ENCODE measurements at places on chromosomes 13 and 19.

DNA sequence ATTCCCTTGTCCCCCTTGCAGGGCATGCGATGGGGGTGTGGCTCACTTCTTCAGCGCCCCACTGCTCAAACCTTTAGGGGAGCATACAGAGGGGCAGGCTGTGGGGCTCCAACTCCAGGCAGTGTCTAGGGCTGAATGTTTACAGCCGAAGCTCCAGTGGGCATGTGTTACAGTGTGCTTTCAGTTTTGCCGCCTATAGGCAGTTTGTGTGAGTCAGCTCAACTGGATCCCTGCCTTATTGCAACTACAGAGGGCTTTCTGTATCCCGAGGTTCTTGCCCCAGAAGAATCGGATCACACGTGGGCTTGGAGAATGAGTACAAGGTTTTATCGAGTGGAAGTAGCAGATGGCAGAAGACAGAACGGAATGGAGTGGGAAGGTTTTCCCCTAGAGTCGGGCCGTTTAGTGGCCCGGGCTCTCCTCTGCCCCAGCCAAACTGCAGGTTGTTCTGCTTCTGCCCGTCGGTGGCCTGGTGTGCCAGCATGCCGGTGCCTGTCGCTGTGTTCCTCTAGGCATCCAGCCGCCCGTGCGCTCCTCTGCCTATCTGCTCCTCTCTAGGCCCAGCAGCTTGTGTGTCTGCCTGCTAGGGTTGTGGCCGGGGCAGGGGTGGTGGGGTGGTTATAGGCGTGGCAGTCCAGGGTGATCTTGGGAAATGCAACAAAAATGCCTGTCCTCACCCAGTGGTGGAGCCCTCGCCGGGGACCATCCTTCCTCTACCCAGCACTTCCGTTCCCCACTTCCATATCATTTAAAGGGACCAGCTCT lies 435.9 kb upstream of the SGCG start:
- no peak for DNase-seq

DNA sequence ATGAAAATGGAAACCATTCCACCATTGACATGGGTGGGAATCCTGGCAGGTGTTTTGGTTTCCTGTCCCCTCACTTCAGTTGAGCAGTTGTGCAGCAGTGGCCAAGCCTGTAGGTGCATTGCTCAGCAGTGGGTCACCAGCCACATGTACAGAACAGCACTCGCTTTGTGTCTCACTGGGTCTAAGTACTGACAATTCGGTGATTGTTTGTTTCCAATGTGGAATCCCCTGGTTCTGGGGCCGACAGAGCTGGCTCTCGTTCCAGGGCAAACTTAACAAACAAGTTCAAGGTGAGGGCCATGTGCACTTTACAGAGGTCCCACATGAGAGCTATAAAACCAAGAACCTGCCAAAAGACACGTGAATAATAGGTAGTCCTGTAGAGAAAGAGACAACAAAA lies 54.1 kb upstream of the SPATA13 start:
- DNase-seq: no peak

- DNase-seq: no peak
Measured at GRCh38 chr19:10339380-10339960, at the start of gene ICAM3. TSS of gene ICAM3 (minus strand) at chr19:10339624. CDS start at chr19:10339614, 10 bp downstream.

DNA sequence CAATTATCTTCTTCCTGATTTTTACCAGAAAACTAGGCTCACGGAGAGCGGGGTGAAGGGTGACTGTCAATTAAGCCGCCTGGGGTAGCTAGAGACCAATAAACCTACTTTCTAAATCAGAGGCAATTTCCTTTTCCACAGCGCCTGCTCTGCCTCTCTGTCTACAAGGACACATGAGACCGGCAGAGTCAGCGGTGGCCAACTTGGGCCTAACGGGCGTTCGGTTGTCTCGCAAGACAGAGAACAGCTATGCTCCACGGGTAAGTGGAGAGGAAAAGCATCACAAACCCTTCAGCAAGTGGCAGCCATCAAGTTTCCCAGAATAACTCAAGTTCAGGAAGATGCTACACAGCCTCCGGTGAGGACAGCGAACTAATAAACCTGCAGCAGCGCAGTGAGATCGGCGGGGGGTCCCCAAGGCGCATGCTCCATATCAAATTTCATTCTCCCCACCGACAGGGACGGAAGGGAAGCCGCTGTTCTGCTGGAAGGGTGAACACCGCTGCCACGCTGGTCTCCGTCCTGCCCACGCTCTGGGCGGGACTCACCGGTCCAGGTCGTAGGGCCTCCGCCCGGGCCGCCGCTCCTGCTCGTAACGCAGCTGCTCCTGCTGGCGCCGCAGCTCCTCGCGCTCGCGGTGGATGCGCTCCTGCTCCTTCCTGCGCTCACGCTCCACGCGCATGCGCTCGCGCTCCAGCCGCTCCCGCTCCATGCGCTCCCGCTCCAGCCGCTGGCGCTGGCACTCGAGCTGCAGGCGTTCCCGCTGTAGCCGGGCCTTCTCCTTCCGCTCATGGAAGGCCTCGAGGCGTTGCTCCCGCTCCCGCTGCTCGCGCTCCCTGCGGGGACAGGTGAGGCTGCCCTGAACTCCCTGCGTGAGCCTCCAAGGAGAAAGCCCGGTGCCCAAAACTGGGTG lies 25.8 kb upstream of the TINCR start:
- DNase-seq: no peak

DNA sequence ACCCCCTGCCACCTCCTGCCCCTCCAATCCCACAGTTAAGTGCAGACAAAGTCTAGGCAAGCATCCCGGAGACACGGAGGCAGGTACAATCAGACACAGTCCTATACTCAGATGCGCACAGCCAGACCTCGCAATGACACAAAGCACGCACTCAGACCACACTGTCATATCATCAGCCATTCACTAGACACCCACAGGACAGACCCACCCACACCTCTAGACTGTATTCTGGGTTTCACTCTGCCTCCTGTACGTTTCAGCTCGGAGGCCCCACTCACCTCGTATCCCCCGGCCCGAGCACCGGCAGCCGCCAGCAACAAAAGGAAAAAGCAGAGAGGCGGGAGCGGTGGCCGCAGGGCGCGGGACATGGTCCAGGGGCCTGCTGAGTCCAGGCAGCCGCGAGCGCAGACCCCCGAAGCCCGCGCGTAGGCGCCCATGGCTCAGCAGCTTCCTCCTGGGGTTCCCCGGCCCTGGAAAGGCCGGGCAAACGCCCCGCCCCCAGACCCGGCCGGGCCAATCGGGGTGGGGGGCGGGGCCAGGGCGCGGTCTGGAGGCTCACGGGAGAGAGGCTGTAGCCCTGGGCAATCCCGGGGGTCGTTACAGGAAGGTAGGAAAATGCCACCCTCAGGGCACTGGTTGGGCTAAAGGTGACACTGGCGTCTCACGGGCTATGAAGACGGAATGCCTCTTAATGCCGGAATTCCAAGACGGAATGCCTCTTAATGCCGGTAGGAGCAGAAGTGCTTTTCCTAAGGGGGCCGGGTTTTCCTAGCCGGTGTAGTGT lies at the start of the genes MAN2B1 and WDR83:
Gene MAN2B1, minus strand, starts transcription at position 478 of the 784 bp plus-strand sequence. Its CDS starts 41 bp downstream, at position 437.
Gene WDR83, plus strand, starts transcription at position 543 of the 784 bp plus-strand sequence. CDS start 2,984 bp downstream, outside the sequence.
- no peak for DNase-seq

DNA sequence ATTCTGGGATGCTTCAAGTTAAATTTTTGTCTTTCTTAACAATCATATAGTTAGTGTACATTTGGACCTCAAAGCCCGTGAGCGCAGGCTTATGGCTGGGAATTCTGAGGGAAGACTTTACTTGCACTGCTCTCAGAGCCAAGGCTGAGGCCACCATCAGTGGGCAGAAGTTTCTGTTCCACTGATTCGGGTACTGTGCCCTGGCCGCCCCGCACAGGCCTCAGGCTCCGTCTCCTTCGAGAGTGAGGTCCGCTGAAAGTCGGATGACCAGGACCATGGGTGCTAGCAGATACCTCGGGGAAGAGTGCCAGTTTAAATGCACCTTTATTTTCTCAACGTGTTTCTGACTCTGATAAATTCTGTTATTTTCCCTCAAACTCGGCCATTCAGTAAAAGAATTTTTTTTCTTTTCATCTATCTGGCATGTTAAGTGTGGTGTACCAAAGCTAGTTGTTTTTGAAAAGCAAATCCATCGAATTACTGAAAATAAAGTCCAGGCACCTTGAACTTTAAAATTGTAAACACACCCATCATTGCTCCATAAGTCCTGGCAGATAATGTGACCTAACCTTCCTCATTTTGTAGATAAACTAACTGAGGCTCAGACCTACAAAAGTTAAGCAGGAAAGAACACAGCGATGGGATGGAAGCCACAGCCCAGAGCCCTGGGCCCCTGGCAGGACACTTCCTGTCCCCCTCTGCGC lies 126.7 kb downstream of the SOX1 start:
- no peak for DNase-seq

GRCh38 chr13:74203576-74203975 lies 69.4 kb upstream of the KLF12 start:
- DNase-seq: no peak

- DNase-seq: no peak
Measured at GRCh38 chr13:79530270-79530669, 49.3 kb downstream of the NDFIP2 start.

DNA sequence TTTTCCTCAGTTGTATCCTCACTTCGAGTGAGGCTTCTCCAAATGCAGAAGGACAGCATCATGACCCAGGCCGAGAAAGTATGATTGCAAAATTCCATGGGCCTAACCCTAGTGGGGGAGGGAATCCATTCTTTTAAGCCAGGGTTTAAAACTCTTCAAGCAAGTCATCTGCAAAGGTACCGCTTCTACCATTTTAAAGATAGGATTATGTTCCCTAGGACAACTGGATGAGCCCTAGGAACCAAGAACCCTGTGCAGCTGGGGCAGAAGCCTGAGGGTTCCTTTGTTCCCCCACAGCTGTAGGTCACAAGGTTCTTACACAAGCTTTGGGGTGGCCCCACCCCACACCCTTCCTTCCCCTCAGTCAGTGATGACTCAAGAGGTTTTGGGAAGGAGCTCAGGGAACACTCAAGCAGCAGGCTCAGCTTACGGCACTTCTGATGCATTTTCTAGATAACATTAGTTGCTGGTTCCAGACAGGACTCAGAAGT lies 13.5 kb downstream of the ARL11 start:
- no peak for DNase-seq

DNA sequence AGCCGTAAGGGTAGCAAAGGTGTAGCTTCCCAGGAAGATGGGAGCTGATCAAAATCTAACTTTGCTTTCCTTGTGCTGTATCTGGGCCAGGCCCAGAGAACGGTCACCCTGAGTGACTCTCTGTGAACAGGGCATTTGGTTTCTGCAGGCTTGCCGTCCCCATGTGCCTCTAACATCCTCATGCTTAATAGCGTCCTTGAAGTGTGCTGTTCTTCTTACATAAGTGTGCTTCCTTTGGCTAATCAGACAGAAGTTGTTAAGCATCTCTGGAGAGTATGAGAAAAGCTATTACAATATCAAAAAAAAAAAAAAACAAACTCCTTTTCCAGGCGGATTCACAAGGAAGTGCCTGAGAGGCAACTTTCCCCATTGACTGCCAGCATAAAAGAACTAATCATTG lies 503.7 kb downstream of the DIAPH3 start:
- DNase-seq: no peak

- no peak for DNase-seq
Measured at GRCh38 chr13:108313382-108313781, 43.9 kb downstream of the TNFSF13B start.

GRCh38 chr19:4278419-4279266 lies at the start of gene SHD:
TSS of gene SHD (plus strand) at chr19:4279266. CDS start at chr19:4280064, 798 bp downstream.
- no peak for DNase-seq

DNA sequence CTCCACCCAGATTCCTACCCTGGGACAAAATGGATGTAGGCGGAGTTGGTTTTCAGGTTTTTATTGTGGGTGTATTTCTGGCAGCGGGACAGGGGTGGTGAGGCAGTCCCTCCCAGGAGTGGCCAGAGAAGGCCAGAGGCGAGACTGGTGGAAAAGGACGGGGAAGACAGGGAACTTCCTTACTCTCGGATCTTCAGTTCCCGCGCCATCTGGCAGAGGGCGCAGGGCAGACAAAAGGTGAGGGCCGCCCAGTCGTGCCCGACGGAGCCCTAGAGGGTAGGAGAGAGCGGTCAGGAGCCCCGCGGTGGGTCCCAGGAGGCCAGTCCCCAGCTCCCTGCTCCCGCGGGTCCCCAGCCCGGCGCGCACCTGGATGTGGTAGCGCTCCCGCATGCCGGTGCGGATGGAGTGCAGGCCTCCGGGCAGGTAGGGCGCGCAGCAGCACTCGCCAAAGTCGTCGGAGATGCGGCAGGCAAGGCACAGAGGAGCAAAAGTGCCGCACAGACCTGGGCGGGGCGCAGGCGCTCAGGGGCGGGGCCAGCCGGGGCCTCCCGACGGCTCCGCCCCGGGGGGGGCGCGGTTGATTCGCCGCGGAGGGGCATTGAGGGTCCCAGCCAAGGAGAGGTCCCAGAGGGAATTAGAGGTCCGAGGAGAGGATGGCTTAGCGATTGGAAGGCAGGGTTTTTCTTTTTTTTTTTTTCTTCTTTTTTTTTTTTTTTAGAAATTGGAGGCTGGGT lies 3.0 kb downstream of the CNFN start:
- DNase-seq: no peak

- DNase-seq: no peak
Measured at GRCh38 chr13:44694842-44695241, 118.7 kb upstream of the TSC22D1 start.

GRCh38 chr13:33727297-33728083 lies 90.5 kb upstream of the RFC3 start:
- DNase-seq: no peak

DNA sequence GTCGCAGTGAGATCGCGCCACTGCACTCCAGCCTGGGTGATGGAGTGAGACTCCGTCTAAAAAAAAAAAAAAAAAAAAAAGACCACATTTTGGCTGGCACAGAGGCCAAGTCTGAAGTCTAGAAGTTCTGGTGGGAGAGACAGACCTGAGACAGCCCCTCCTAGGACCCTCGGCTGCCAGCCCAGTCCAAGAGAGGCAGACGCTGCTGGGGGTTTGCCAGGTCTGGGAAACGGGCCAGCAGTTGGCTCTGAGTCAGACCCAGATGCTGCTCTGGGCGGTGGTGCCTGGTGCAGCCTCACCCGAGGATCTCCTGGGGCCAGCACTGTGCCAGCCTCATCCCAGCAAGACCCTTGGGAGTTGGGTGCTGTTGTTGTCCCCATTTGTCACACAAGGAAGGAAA lies 5.8 kb downstream of the FCHO1 start:
- DNase-seq: no peak

GRCh38 chr13:80224468-80224867 lies 116.5 kb downstream of the SPRY2 start:
- no peak for DNase-seq

DNA sequence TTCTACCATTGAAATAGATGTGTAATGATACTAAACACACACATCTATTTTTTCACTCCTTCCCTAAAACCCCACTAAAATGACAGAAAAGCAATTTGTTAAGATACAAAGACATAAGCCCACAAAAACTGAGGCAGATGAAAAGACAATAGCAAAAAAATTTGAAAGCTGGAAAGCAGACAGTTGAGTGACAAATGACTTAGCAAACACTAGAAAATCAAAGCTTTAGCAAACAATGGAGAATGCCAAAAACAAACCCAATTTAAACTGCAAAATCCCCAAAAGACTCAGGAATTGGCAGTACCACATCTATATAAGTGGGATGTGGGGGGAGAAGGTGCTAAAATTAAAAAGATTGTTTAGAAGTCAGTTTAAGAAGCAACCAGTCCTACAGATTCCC lies 9.5 kb downstream of the TSC22D1 start:
- no peak for DNase-seq

- DNase-seq: no peak
Measured at GRCh38 chr13:37339386-37339735, 233.9 kb upstream of the CSNK1A1L start.
